Amygdala (tissue), 56 donors: ENCODE measurements at places on chromosomes 5 and 9.
A peak's percentile ranks its signal among the peaks of the same experiment; 100 is the strongest.

- DNase-seq = no peak
Observed at GRCh38 chr9:131358556-131358955, 35.3 kb upstream of the PRRC2B start.

DNA sequence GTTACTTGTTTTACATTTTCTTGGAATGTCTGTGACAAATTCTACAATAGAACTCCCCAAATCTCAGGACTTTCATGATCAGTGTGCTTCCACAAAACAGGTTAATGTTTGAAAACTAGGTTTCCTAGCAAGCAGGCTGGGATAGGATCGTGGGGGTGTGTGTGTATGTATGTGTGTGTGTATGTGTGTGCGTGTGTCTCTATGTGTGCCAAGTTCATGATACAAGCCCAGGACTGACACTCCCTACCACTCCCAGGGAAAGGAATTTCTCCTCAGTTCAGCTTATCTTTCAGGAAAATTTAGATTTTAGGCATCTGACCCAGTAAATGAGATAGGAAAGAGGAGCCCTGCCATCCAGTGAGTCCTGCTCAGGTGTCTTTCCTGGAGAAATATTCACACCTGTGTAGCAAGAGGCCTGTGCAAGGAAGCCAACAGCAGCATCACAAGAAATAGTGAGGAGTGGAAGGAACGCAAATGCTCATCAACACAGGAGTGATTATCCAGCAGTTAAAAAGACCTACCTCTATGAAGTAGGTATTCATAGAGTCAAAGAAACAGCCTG is 13.8 kb upstream of the ABLIM3 start:
- no peak for DNase-seq

- DNase-seq = no peak
Observed at GRCh38 chr9:93536167-93536566, 40.2 kb upstream of the PHF2 start.

DNA sequence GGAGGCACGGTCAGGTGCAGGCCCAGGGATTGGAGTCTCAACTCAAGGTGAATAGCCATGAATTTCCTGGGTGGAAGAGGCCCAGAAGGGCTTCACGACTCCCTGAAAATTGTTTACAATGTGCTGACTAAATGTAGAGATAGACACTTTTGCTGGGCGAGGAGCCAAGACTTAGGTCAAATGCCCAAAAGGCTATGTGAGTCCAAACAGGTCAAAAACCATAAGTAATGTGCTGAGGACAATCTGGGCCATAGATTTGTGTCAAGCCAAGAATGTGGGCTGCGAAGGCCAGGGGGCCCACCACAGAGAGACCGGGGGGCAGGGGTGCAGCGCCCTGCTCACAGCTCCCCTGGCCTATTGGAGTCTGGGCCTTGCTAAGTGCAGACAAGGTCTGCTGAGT is 197.8 kb downstream of the HSPA4 start:
- no peak for DNase-seq

DNA sequence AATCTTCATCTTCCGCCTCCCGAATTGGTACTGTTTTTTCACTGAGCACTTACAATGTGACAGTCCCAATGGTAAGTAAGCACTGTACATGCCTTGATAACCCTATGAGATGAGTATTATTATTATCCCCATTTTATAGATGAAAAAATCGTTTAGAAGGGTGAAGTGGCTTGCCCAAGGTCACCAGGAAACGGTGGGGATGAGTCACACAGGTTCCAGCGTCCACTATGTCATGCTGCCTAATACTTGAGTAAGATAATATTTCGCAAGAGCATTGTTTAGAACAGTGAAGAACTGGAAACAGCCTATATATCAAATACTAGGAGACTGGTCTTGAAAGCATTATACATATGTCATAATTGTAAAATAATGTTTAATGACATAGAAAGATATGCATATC is 12.9 kb downstream of the HAND1 start:
- DNase-seq = no peak

DNA sequence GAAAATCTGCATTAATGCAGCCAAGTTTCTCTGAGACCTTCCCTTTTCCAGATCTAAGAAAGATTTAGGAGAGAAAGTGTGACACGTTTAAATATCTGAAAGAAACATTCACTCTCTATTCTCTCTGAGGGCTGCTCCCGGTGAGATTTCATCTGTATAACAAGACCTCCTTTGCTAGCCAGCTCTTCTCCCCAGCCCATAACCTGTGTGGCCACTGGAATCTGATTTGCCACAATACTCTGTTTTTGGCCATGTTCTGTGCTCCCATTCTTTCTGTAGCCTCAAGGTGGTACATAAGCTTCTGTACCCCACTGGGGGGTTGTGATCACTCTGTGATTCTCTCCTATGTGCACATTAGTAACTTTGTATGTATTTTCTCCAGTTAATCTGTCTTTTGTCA is 291.0 kb upstream of the SEMA6A start:
- no peak for DNase-seq

DNA sequence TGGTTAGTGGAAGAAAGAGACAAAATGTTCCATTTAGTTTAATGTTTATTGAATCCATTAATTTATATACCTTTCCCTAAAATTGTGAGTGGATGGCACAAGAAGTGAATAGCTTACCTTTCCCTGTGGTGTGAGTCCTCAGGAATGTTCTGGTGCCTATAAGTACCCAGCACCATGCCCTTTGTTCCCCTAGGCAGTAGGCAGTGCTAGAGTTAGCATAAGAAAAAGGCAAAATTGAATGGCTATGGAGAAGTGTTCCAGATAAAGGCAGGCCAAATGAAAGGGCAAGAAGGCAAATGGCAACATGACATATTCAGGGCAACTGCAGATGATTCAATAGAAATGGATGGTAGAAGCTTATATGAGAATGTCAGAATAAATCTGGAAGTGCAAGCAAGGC is 370.8 kb upstream of the PTGER4 start:
- DNase-seq = no peak

- DNase-seq = no peak
Observed at GRCh38 chr5:108857905-108858304, 110.2 kb downstream of the FER start.

- no peak for DNase-seq
Observed at GRCh38 chr5:140927228-140927573, 1.1 kb downstream of the PCDHAC1 start.

GRCh38 chr9:99222416-99223270 is 561 bp downstream of the SEC61B start:
- no peak for DNase-seq

DNA sequence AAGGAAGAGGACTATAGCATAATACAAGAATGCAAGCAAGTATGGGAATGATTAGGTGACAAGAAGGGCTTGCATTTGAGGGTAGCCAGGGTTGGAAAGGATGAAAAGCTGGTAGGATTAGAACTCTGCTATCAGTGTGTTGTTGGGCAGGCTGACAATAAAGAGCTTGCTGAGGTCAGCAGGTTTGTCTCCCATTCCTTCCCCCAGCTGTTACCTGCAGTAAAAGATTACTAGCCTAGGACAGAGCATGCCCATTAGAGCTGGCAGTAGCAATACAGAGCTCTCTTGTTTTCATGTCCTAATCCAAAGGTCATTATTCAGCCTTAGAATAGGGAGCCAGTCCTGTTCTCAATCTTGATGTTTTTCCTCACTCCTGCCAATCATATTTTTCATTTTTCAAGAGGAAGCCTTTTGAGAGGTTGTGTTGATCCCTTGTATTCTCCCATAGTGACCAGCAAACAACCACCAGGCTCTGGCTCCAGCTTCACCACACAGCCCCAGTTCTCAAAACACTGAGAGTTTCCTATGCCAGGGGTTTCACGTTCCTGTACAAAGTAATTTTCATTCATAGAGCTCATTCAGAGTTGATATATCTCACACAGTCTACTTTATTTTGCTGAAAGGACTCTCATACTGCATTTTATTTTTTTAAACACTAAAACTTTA is 71.7 kb downstream of the OR2K2 start:
- no peak for DNase-seq

- DNase-seq = no peak
Observed at GRCh38 chr5:171664489-171664888, 121.1 kb upstream of the SMIM23 start.

GRCh38 chr9:2158766-2159430 is 143.8 kb downstream of the SMARCA2 start:
- DNase-seq = no peak

GRCh38 chr5:155193029-155193428 is 179.5 kb downstream of the KIF4B start:
- no peak for DNase-seq

DNA sequence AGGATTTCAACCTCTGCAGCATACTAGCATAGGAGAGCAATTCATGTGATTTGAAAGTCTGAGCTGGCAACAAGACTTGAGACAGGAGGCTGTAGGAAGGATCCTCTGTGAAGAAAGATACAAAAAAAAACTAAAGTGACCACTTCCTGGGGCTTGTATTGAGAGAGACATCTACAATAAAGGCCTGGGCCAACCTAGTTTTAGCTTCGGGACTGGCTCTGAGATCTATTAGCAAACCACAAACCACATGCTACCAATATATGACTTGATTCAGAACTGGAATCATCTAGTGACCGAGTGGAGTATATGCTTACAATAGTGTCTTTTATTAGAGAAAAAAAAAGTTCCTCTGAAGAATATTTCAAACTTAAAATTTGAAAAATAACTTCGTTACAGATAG is 1448.9 kb upstream of the CDH6 start:
- DNase-seq = no peak

GRCh38 chr9:105539452-105539851 is 18.5 kb upstream of the FKTN start:
- DNase-seq = no peak

DNA sequence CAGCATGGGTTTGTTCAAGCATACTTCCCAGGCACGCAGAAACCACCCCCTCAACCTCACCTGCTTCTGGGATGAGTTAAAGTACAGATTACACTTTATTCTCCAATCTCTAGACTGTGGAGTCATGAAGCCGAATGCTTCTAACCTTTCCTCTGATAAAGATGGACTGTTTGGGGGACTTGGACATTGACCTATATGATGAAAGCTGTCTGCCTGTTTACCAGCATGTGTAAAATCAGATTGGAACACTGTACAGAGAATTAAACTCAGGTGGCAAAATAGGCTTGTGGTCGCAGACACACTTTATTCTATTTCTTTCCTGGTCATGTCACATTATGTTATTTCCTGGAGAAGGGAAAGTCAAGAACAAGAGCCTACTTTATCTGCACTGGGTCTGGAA is 25.7 kb downstream of the IL9 start:
- DNase-seq = no peak

- no peak for DNase-seq
Observed at GRCh38 chr5:157449011-157449723, 10.8 kb upstream of the NIPAL4 start.

DNA sequence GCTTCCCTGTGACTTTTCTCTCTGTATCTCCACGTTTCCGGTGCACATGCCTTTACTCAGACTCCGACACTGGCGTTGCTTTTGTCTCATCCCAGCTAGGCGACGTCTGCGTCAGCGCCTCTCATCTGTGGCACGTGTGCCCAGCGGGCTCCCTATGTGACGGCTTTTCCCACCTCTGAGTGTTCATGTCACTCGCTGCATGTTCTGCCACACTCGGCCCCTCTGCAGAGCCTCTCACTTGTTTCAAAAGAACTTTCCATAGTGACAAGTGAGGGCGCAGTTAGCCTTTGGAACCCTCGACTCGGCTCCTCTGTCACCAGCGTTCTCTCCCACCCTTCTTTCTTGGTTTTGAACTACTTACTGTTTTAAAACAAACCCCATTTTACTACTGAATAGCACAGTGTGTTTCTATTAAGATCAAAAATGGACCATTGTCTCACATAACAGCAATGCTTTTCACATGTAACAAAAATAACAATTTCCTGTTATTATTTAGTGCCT is 113.4 kb upstream of the CACNA1B start:
- DNase-seq = peak; percentile 40

DNA sequence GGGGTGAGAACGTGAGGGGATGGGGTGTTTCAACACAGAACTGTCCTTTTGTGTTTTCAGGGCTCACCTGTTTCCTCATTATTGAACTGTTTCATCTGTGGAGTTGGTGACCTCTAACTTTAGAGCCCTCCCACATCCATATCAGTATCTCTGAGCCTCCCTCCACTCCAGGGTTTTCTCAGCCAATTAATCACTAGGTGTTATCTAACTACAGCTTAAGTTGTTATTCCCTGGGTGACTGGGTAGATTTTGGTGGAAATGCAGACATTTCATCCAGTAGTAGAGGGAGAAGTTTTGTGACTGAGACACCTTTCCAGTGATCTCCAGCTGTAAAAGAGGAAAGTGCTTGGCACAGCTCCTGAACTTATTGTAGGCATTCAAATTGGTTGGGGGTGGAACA is 23.7 kb downstream of the PPP3R2 start:
- DNase-seq = no peak

GRCh38 chr9:124699575-124699974 is 71.5 kb downstream of the NR6A1 start:
- no peak for DNase-seq

GRCh38 chr9:17065062-17065461 is 69.8 kb upstream of the CNTLN start:
- no peak for DNase-seq

- DNase-seq = no peak
Observed at GRCh38 chr5:10653751-10654400, 90.0 kb downstream of the ANKRD33B start.

DNA sequence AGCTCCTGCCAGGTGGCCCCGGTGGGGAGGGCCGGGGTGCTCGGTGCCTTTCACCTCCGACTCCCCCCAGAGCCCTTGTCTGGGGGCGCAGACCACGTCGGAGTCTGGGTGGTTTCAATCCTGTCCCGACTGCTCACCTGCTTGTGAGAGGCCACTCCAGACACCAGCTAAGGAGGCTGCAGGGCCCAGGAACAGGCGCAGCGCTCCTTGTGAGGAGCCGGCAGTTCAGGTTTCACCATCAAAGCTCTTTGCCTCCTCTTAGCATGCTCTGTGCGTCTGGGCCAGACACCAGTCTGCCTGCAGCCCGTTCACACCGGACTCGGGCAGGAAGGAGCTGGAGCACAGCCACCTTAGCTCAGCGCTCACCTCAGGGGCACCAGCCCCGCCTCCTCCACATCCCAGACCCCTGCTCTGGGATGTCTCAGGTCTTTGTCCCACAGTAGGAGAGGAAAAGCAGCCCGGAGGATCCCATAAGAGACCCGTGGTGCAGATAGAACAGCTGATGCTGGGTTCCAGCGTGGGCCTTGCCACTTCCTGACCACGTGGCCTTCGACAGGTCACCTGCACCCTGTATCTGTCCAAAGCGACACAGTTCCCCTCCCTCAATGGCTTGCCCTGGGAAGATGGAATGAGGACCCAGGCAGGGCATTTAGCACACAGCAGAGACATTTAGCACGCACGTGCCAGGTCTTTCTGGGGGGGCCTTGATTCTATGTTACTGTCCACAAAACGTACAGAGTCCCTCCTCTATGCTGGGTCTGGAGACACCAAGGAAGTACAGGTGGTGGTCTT is 106.2 kb upstream of the LMX1B start:
- no peak for DNase-seq

GRCh38 chr5:93599001-93599379 is 16.0 kb downstream of the NR2F1 start:
- DNase-seq = no peak

GRCh38 chr9:36862206-36863145 is 171.6 kb downstream of the PAX5 start:
- no peak for DNase-seq

DNA sequence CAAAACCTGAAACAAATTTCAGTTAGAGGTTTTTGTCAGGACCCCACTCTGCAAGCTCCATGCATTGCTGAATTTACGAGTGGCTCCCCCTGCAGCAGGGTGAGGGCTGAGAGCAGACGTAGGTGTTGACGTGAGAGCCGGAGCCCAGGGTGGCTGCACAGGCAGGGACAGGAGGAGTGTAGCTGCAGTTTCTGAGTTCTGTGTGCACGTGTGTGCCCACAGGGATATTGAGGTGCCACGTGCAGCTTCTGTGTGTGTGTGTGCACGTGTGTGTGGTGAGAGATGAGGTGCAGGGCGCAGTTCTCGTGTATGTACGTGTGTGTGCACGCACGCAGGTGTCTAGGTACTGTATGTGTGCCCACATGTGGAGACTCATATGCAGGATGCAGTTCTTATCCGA is 14.6 kb downstream of the PLEKHG4B start:
- no peak for DNase-seq
